Activated CD8-positive, alpha-beta memory T cell treated with anti-CD3 and anti-CD28 coated beads, Interleukin-2, amount 10 ng/mL, durations not matched to agents 7 days and 5 days (primary cell): ENCODE measurements at places on chromosomes 4 and X.

- DNase-seq: no peak
Observed at GRCh38 chrX:13380211-13380610, 60.4 kb upstream of the ATXN3L start.

GRCh38 chr4:153116291-153116680 is 88.0 kb upstream of the TRIM2 start:
- DNase-seq: peak; percentile 39

DNA sequence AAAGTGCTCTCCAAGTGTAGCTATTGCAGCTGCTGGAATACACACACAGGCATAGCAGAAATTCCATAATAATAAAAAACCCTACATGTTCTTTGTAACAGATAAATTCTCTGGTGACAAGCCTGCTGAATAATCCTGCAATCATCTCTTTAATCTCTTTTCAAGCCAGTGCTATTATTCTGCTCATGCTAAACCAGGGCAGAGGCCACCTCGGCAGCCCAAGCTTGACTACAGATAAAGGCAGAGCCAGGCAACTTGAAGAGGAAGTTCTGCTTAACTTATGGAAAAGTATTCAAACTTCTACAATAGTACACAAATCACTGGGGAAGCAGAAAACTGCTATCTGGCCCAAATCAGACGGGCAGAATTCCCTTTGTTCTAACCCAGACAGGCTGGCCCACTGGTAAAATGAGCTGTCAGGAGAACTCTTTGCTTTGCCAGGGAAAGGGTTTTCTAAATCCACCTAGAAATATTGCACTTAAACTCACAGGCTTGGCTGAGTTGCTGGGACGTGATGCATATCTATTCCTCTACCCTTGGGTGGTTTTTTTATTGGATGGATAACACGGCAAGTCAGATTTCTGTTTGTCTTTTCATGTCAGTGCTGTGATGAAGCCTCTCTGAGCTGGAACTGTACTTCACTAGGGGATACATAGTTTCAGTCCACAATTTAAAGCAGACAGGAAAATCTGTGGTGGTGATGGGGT is 70.5 kb downstream of the GATB start:
- DNase-seq: no peak

DNA sequence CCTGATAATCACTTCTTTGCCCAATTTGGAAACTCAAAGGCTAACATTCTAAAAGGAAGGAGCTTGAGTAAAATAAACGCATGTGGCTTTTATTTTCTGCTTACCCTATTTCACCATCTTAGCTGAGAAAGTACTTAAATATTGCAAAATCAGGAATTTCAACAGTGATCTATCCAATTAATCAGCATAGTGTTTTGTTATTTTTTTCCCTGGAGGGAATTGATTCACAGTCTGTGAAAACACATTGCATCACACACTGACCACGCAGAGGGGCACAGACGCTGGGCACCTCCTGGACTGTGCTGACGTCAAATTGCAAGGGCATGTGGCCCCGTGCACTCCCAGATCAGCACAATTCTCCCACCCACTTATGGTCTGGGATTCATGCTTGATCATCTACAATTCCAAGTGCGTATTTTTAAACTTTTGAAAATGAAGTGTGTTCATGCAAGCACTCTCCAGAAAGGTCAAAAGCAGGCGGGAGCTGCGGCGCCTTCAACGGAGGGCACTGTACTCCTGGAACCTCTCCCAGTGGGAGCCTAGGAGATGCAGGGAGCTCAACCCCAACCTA is 320.6 kb upstream of the PPARGC1A start:
- no peak for DNase-seq

GRCh38 chr4:165583341-165583740 is 204.5 kb downstream of the CPE start:
- DNase-seq: no peak

DNA sequence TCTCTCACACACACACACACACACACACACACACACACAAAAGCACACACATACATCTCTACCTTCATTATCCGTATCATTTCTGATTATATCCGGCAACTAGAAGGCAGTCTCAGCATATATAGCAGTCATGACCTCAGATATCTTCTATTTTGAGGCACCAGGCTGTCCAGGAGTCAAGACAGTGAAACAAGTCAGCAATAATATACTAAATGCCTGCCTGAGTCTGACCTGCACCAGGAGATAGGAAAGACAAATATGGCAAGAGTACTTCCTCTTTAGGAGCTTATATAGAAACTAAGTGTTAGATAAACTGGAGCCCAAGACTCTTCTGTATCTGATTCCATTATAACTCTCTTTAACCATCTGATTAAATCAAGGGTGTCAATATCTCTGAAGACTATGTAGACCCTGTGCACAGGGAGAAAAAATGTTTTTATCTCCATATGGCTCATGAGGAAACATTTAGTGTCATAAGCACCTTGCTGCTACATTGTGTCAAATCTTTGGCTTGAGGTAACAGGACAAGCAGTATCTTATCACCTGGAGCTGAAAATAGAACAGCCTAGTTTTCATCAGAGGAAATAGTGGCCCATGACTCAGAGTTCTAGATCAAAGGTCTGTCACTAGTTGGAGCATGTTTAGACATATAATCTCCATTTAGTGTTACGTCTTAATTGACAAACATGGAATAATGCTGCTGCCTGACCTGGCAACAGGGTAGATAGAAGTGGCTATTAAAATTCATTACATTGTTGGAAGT is 27.0 kb upstream of the FAM47B start:
- no peak for DNase-seq

- DNase-seq: no peak
Observed at GRCh38 chr4:38382520-38382919, 281.5 kb upstream of the KLF3 start.

GRCh38 chrX:21427086-21427485 is 52.9 kb downstream of the CNKSR2 start:
- DNase-seq: no peak

- no peak for DNase-seq
Observed at GRCh38 chrX:7233580-7234406, 85.8 kb upstream of the PUDP start.

- no peak for DNase-seq
Observed at GRCh38 chr4:182343453-182343852, 100.3 kb downstream of the TENM3 start.

DNA sequence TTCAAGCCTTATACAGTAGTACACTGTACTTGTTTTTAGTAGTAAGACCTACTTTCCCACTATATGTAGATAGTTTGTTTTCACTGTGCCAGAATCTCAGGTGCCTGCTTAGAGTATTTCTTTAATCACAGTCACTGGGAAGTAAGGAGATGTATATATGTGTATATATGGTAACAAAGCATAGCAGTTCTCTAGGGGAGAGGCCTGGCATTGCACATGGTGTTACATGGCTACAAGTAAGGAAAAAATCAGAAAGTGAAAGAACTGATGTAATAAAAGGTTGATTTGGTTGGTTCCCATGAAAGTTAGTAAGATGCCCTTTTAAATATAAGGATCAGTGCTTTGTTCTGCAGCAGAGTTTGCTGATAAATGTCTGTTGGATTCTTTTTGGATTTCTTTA is 9.3 kb upstream of the DCK start:
- DNase-seq: no peak

- DNase-seq: no peak
Observed at GRCh38 chr4:72314869-72315268, 254.2 kb downstream of the ADAMTS3 start.

- no peak for DNase-seq
Observed at GRCh38 chrX:15619053-15619755, 18.4 kb upstream of the ACE2 start.

DNA sequence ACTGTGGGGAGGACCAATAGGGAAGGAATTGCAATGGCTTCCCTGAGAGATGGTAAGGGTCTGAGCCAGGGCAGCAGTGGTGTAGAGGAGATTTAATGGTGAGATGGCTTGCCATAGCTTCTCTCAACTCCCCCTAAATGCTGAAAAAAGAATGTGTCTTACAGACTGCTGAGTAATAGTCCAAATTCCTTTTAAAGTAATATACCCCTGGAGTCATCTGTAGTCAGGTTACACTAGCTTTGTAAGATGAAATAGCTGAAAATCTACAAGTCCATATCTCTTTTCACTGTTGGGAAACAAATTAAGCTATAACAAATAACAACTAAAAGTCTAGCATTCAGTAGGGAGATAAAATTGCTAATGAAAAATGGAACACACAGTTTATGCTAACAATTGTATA is 33.5 kb downstream of the MAPK10 start:
- DNase-seq: no peak

GRCh38 chrX:149848855-149849254 is 32.1 kb upstream of the MAGEA8 start:
- DNase-seq: no peak

DNA sequence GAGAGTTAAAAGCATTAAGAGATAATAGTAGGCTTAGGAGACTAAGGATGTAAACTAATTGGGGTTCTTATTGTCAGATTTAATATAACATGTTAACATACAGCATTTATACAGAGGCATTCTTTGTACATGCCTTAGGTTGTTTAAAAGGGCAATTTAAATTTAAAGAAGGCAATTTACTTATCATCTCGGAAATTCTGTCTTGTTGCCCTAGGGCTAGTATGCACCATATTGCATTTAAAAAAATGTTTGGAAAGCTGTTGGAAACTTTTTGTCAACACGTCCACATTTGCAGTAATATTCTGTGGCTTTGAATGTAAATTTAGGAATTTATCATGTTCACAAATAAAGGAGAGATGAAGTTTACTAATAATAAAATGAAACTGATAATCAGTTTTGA is 25.5 kb downstream of the GALNT7 start:
- DNase-seq: no peak

- DNase-seq: peak; percentile 75
Observed at GRCh38 chrX:48940404-48940955, 16.9 kb downstream of the OTUD5 start.

DNA sequence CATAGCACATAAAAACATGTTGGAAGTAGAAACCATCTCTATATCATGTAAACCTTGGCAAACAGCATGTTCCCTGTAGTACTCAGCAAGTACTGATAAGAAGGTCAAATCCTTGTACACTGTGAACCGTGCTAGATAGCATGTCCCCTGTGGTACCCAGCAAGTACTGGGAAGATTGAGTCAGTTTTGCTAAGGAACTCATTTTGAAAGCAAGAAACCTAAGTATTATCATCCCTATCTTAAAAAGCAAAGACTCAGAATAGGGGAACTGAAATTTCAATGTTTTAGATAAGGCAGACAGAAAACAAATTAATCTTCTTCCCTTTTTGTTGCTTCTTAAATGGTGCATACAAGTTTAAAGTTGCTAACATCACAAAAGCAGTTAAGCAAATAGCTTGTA is 180.2 kb downstream of the RBM46 start:
- DNase-seq: no peak

DNA sequence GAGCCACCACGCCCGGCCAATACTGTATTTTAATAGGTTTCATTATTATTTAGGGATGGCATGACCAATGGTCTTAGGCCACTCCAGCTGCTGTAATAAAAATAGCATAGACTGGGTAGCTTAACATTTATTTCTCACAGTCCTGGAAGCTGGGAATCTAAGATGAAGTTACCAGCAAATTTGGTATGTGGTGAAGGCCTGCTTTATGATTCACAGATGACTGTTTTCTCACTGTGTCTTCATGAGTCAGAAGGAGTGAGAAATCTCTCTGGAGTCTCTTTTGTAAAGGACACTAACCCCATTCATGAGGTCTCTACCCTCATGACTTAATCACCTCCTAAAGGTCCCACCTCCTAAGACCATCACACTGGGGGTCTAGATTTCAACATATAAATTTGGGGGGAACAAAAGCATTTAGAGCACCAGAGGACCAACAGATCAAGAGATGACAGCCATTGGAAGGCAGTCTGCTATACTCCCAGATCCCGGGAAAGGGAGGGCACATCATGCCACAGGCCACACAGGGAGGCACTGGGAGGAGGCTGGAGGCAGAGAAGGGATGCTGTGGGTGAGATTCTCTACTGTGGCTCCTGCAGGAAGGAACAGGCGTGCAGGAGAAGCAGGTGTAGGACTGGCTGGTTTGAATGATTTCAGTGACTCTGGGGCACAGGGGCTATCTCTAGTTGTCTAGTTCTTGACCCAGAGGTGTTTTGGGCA is 335.8 kb upstream of the SFRP2 start:
- no peak for DNase-seq

- DNase-seq: peak; percentile 55
Observed at GRCh38 chrX:44873415-44874276, 658 bp downstream of the KDM6A start.

GRCh38 chrX:39335513-39336235 is 534.4 kb downstream of the MID1IP1 start:
- DNase-seq: no peak

- DNase-seq: no peak
Observed at GRCh38 chr4:101103381-101104142, 243.8 kb downstream of the PPP3CA start.

GRCh38 chrX:68398291-68398690 is 35.0 kb downstream of the OPHN1 start:
- DNase-seq: no peak

- no peak for DNase-seq
Observed at GRCh38 chr4:118999919-119000318, 111.3 kb downstream of the SYNPO2 start.

DNA sequence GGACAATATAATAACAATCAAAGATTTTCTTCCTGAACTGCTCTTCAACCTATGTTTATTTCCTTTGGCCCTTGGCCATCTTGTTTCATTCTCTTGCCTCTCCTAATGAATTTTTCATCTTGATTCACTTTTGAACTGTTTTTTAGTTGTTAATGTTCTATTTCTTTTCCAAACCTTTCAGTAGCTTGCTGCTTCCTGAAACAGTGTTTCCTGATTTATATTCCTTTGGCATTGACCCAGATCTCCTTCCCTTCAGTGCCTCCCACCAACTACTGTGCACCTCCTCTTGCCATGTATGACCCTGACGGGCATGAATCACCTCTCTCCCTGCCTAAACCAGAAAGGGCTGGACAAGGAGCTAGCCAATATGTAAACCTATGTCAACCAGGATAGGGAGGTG is 25.6 kb upstream of the SPP1 start:
- no peak for DNase-seq

GRCh38 chrX:120372667-120373370 is 10.9 kb downstream of the ATP1B4 start:
- DNase-seq: no peak

DNA sequence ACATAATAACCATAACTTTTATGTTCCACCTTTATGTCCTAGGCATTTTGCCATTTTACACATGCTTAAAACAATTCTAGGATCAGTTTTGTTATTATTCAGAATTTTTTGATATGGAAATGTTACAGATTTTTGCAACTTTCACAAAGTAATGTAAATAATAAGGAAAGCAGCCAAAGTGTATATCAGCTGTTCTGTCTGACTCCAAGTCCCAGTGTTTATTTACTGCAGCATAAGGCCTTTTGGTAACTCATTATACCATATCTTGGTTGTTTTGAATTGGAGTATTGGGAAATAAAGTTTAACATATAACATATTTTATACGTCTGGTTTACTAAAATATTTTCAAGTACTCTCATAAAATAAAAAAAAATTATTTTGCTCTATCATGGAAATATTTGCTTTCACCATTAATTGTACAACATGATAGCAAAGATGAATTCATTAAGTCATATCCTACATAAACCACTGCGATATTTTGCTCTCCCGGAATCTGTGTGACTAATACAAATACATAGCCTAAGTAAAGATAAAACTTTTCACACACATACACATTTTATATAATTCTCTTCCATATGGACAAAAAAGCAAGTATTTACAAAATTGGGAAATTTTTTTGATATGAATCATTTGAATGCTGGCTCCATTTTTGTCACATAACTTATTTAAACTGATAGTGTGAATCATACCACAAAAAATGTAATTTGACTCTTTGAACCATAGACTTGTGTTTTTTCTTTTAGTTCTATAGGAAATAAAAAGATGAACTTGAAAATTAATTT is 399.0 kb downstream of the PABPC4L start:
- DNase-seq: no peak
